Fibroblast of skin of abdomen (primary cell): ENCODE measurements at places on chromosomes 5 and 9.

- DNase-seq: no peak
These were observed 37.1 kb downstream of the DNAJB5 start for GRCh38 chr9:35026671-35027070.

- DNase-seq: no peak
These were observed 29.2 kb upstream of the ADRA1B start for GRCh38 chr5:159887050-159887449.

GRCh38 chr9:90090997-90091396 lies 486.2 kb downstream of the GADD45G start:
- no peak for DNase-seq

DNA sequence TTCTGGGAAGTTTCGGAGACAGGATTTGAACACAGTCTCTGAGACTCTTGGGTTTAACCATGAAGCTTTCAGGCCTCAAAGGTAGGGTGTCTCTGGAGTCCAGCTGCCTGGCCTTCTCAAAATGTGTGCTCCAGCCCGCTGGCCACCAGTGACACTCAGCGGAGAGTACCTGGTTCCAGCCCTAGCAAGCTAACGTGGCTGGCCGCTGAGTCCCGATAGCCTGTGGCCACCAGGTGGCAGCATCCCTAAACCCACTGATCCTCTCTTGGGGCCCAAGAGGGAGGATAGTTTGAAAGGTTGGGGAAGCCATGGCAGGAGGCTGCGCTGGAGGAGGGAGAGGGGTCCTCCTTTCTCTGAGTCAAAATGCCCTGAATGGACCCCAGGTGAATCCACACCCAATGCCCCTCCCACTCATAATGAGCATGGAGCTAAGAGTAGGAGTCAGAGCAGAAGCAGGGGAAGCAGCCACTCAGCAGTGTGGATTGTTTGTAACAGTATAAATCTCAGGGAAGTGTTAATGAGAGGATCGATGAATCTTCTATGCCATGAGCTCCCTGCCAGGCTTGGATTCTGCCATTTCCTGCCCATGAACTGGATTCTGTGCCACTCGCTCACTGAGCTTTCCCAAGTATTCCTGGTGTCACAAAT lies 5.4 kb upstream of the TIFAB start:
- DNase-seq: peak; percentile 38

- no peak for DNase-seq
These were observed 6.2 kb downstream of the PARP8 start for GRCh38 chr5:50672663-50673062.

- DNase-seq: no peak
These were observed 898.0 kb upstream of the C9orf72 start for GRCh38 chr9:28471261-28471660.

- no peak for DNase-seq
These were observed 317.6 kb downstream of the TLE4 start for GRCh38 chr9:79889369-79889768.

GRCh38 chr5:60387051-60387440 lies 312.9 kb downstream of the DEPDC1B start:
- DNase-seq: no peak

DNA sequence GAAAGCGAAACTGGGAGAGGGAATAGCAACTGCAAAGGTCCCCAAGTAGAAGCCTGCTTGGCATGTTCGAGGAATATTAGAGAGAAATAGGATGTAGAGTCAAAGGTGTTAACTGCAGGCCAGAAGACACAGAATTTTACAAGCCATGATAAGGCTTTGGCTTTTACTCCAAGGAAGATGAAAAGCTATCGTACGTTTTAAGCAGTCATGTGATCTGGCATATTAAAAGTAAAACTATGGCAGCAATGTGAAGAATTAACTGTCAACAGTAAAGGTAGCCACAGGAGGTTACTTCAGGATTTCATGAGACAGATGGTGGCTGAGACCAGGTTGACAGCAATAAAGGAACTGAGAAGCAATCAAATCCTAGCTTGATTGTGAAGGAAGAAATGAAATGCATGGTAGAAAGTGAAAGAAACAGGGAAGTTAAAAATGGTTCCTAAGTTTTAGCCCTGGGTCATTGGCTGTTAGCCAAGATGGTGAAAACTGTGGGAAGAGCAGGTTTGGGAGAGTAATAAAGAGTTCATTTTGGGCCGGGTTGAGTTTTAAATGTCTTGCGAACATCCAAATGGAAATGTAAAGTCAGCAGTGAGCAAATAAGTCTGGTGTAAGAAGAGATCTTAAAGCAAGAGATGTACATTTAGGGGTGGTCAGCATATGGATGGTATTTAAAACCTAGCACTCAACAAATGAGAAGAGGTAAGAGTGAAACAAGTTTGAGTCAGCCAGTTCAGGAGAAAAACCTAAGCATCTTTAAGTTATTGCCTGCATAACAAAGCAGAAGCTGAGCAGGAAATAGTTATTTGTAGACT lies 20.3 kb upstream of the TTC33 start:
- DNase-seq: no peak

DNA sequence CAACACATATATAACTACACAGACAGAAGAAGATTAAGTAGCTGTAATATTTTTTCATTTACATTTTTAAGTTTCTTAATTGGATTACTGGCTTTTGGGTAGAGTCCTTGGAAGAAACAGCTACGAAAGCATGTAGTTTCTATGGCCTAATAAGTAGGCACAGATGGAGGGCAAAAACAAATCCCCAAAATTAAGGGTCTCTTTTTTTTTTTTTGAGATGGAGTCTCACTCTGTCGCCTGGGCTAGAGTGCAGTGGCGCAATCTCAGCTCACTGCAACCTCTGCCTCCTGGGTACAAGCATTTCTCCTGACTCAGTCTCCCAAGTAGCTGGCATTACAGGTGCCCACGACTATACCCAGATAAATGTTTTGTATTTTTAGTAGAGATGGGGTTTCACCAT lies 27.1 kb upstream of the MTMR12 start:
- no peak for DNase-seq

GRCh38 chr5:17806818-17807468 lies 172.7 kb downstream of the TAF11L14 start:
- DNase-seq: no peak

- DNase-seq: no peak
These were observed 157.5 kb downstream of the DOCK8 start for GRCh38 chr9:372128-372527.

GRCh38 chr9:110655754-110656641 lies 12.6 kb upstream of the MUSK start:
- DNase-seq: peak; percentile 48

- no peak for DNase-seq
These were observed 32.1 kb downstream of the CNOT6 start for GRCh38 chr5:180526269-180526668.
